ENCODE measurements at places on chromosomes 1 and 21.

DNA sequence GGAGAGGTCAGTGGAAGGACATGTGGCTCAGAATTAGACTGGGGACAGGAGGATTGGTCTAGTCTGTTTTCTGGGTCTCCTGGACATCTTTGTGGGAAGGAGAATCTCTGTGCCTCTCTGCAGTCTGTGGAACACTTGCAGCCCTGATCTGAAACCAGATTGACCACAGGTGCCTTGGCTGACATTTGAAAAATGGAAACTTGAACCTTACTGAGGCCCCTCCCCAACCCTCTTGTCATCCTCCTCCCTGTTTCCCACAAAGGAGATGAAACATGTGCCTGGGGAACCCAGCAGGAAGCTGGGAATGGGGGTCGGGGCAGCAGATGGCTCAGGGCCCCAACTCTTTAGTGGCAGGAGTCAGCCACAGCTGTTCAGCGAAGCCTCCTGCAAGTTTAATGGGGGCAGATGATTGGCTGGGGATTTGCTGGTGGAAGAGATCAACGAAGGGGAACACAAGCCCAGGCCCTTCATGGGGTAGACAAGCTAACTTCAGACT lies 18.1 kb downstream of the VASH2 start:
- no peak for DNase-seq

DNA sequence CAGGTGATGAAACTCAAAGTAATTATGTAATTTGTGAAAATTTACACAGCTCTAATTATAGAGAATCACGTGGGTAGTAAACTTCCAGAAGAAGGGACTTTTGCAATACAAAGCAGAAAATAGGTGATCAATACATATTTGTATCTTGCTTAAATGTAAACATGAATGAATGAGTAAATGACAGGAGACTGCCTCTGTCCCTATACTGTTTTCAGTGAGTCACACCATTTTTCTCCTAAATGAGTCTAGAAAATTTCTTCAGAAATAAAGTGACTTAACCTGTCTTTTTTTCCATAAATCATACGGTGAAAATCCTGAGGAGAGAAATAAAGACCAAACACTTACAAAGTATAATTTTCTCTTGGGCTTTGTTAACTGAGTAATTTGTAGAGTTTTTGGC lies 11.9 kb downstream of the RAP1A start:
- no peak for DNase-seq

DNA sequence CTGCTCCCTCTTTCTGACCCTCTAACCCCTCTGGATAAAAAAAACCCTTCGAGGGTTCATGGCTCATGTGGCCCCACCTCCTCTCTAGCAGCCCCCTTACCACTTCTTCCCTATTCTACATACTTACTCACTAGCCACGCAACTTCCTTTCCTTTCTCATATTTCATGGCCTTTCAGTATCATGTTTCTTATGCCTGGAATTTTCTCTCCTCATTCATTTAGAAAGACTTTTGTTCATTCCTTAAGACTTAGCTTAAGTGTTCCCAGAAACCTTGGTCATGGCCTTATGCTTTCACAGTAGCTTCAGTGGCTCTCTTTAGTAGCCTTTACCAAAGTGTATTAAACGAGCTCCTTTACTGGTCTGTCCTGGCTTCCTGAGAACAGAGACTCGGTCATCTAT lies 6.1 kb downstream of the ACP6 start:
- no peak for DNase-seq

- no peak for DNase-seq
These were observed 77.8 kb downstream of the KCNK2 start for GRCh38 chr1:215160351-215160750.

GRCh38 chr21:43864313-43864961 lies 586 bp upstream of the AGPAT3 start:
- no peak for DNase-seq

- peak; percentile 81 for DNase-seq
These were observed at the start of gene CTNNBIP1 for GRCh38 chr1:9910076-9910422. TSS of gene CTNNBIP1 (minus strand) at chr1:9910269. CDS start at chr1:9872064, 38,205 bp downstream.

DNA sequence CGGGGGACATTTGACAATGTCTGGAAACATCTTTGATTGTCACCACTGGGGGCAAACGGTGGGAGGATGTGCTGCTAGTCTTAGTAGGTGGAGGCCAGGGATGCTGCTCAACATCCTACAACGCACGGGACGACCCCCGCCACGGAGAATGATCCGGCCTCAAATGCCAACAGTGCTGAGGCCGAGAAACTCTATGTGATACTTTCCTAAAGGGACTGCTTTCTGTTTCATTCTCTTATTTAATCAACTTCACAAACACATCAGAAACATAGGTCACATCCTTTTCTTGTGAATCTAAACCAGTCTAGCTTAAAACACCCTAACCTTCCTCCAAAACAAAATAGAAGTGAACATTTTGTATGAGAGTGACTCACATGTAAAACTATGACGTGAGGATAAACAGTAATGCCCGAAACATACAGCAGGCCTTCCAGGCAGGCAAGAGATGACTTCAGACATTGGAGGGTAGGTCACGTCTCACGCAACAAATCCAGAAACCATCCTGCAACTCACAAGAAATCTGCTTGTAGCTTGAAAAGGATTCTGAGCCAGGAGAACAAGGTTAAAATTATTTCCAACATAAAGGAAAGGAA lies 37.2 kb upstream of the ETS2 start:
- DNase-seq = no peak

DNA sequence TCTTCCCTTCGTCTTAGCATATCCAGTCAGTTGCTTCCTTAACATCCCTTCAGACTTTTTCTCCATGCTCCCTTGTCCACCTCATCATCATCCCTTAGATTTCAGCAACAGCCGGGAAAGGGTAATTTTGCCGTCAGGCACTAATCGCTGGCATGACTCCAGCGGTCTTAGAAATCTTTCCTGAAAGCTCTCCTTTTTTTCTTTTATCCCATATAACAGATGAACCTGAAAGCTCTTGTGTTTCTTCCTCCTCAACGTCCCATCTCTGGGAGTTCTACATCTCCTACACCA lies 10.4 kb upstream of the BOLA1 start:
- DNase-seq = no peak

DNA sequence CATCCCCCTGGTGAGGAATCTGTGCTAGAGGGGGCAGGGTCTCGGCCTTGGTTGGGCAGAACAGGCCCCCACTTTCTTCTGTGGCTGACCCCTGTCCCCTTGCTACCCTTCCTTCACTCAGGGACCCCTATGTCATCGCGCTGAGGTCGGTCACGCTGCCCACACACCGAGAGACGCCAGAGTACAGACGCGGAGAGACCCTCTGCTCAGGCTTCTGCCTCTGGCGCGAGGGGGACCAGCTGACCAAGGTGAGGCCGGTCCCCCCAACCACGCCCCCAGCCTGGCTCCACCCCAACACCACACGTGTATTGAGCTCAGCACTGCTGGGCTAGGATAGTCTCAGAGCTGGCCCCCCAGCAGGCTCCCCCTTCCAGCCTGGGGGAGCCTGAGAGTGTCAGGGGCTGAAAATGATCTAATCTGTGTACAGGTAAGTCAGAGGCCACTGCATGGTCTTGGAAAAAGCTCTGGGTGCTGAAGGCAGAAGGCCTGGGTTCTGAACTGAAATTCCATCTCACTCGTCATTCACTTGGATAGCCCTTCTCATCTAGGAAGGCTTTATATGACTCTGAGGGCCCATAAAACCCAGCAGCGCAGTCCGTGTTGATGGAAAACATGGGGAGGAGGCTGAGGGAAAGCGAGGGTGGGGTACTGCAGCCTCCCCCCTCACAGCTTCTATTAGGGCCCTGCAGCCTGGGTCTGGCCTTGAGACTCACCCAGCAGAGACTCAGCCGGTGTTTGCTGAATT lies 15.3 kb downstream of the FAM151A start:
- DNase-seq = no peak

DNA sequence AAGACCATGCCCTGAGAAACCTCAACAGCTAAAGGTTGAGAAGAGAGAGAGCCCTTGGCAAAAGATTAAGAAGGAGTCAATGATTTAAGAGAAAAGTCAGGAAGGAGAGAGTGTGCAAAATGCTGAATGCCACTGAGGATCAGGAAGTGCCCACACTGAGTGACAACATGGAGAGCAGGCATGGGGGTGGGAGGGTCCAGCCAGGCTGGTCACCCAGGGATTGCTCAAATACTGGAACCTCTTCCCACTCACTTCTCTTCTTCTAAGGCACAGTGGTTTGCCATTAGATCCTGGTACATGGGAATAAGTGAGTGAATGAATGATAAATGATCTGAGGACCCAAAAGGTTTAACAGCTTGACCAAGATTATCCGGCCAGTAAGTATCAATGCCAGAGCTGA lies 11.1 kb downstream of the PRR9 start:
- DNase-seq = no peak

GRCh38 chr21:30329203-30329875 lies 8.2 kb downstream of the KRTAP27-1 start:
- DNase-seq = no peak

DNA sequence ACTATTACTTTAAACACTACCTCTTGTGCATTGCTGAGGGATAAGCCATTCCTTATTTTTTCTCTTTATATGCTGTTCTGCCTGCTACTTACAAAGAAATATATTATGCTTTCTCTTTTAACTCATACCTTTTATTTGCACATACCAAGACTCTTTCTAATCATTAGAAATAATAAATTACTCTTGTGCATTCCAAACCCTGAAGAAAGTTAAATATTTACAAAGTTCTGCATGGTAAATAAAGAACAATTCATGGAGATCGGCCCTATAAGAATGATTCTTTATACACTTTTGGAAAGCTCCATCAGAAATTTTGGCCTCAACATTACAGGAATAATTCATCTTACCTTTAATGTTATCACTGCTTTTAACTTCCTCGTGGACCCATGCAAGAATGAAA lies 86.7 kb upstream of the PALMD start:
- DNase-seq = no peak

- DNase-seq = peak; percentile 8
These were observed 158.2 kb downstream of the TRIM33 start for GRCh38 chr1:114352797-114353196.

DNA sequence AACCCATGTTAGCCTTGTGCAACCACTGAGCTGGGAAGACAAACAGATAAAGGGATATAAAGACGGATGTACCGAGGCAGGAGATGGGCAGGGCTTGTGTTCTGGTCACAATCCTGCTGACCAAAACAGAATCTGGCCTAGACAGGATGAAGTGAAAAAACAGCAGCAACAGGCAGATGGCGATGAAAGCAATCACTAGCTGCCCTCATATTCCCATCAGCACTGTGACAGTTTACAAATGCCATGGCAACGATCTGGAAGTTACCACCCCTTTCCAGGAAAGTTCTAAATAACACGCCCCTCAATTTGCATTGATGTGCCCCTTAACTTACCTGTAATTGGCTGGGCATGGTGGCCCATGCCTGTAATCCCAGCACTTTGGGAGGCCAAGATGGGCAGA lies 40.6 kb upstream of the CD46 start:
- DNase-seq = no peak

DNA sequence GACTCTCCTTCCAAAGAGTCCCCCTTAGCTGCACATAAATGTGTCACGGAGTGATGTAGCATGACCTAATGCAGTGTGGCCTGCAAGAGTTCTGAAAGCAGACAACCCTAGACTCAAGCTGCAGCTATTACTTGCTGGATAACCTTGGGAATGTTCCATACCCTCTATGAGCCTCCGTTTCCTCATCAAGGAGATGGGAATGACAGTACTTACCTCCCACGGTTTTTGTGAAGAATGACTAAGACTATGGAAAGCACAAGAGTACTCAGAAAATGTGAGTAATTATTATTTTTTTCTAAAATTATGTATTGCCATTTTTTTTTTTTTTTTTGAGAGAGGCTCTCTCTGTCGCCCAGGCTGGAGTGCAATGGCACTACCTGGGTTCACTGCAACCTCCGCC lies 3.0 kb downstream of the TTC39A start:
- no peak for DNase-seq

GRCh38 chr1:225977937-225978748 lies 21.0 kb downstream of the SDE2 start:
- no peak for DNase-seq

GRCh38 chr1:235586413-235586812 lies 63.2 kb downstream of the GNG4 start:
- DNase-seq = no peak

DNA sequence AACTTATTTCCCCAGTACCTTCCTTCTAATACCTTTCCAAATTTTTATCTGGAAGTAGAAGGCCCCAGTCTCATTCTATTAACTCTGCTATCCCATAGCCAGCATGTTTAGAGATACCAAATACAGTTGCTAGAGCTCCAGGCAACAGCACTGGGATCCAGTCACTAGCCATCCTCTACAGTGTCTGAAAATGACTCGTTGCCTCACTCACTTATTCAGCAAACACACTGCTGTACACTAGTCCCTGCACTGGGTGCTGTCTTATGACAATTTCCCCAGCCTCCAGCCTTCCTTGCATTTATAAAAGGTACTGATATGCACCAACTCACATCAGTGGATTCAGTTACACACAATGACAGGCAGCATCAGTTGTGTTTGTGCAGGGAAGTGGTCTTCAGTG lies 179.0 kb downstream of the DSCAM start:
- DNase-seq = no peak

DNA sequence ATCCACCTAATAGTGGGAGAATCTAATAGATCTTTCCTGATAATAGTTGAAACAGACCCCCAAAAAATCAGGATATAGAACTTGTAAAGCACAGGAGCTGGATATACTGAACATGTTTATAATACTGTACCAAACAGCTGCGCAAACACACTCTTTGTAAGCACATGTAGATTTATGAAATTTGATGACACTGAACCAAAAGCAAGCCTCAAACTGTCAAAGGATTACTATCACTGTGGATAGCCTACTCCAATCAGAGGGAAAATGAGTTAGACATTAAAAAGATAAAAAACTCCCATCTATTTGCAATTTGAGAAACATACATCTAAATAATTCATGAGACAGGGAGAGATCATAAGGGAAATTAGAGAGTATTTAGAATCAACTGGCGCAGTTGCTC lies 26.1 kb downstream of the RCAN3 start:
- no peak for DNase-seq
